ENCODE measurements at places on chromosomes 11 and 22.
A peak's percentile ranks its signal among the peaks of the same experiment; 100 is the strongest.

GRCh38 chr11:95736809-95737208, 52.8 kb downstream of the FAM76B start:
- DNase-seq, result no peak

- no peak for DNase-seq
Measured at GRCh38 chr22:33656808-33657628, 263.3 kb downstream of the LARGE1 start.

- DNase-seq, result no peak
Measured at GRCh38 chr11:87368151-87368550, 330.4 kb downstream of the TMEM135 start.

DNA sequence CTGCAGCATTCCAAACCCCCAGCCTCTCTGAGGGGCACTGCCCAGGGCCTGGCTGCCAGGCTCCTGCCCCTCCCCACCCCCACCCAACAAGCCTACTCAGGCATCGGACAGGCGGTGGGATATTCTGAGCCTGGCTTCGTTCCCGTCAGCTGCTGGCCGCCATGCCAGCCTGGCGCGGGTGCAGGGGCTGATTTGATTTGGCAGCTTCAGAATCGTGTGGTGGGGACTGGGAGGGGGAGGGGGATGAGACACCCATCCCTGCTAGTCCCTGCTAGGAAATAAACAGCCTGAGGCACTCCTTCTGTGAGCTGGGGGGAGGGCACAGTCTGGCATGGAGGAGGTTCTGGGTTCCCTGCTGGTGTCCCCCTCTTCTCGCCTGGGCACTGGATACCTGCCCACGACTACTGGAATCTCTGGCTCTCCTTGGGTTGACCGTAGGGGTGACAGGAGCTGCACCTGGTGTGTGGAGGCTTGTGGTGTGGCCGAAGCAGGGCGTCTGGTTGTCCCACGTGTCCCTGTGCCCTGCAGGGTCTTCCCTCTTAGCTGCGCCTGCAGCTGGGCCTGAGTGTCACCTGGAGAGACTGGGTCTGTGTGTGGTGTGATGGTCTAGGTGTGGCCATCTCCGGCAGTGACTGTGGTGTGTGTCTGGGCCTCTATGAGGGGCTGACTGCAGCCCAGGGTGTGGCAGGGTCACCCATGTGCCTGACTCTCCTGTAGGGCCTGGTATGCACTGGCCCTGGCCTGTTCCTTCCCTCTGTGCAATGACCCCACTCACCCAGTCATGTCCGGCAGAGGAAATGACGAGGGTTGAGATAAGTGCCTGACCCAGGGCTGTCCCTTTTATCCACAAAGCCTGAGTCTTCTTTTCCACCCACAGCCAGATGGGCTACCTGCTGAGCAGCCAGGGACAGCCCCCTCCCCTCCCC, 42.2 kb downstream of the PDE2A start:
- no peak for DNase-seq

DNA sequence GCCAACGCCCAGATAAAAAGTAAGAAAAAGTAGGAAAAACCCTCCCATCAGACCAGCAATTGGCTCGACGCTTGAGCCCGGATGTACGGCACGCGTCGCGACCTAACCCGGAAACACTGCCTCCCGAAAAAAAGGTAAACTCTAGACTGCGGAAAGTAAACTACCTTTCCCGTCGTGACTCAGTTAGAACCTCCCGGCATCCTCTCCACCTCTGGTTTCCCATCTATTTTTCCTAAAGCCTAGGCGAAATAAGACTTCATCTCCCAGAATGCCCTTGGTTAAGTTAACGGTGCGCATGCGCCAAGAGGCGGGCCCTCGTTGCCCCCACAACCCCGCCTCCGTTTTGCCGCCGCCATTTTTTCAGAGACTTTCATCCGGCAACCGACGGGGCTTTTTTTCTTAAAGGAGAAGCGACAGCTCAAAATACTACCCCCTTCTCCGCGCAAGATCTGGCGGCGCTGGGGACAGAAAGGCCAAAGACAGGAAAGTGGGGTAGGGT, 678 bp upstream of the ZFP91 start:
- peak; percentile 99 for DNase-seq

DNA sequence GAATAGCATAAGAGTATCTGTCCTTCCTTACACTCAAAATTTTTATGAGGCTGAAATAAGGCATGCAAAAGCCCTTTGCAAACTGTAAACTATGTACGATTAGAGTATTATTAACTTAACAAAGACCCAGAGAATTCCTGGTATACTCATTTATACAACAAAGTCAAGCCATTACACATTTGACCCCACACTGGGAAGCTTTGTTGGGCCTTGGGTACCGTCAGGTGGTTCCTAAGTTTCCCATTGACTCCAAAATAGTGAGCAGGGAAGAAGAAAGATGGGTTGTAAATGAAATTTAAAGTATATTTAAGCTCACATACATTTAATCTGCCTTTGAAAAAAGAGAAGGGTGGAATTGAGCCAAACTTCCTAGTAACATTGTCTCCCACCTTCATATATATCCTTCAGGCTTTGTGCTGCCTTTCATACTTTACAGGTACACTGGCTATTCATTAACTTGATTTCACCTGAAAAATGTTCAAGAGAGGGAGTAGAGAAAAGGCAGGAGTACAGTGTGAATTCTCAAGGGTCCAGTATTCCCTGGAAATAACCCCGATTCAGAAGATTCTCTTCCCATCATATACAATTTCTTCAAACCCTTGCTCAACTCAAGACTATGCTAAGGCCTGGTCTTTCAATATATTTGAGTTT, 68.6 kb downstream of the SOX6 start:
- no peak for DNase-seq

GRCh38 chr11:132051704-132052103, 681.3 kb downstream of the NTM start:
- DNase-seq, result no peak

- no peak for DNase-seq
Measured at GRCh38 chr22:22978637-22979036, 91.0 kb downstream of the IGLL5 start.

DNA sequence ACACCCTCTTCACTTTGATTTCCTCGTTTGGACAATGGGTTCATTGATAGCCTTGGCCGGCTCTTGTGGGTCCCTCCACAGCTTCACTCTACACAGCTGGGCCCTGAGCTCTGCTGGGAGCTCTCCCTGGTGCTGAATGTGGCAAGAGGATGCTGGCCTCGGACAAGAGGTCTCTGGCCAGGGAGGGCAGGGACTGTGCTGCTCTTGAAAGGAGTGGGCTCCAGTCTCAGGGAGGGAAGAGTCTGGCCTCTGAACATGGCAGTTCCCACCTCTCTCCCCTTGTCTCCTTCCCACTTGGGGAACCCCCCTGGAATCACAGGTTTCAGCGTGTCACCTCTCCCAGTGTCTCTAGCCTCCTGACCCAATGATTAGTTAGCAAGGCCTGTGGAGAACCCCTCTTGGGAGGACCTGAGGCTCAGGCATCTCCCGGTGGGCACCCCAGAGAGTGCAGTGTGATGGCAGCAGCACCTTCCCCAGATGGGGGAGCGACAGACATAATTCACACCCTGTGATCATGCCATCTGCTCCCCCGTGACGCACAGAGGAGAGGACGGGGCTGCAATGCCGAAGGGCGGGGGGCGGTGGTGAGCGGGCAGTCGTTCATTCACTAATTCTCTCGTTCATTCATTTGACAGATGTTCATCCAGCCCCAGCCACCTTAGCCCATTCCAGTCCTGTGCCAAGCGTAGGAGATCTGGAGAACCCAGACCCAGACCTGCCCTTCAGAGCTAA, 2.8 kb upstream of the CABP7 start:
- peak; percentile 79 for DNase-seq

- no peak for DNase-seq
Measured at GRCh38 chr22:48396091-48396784, 1431.4 kb downstream of the BRD1 start.

DNA sequence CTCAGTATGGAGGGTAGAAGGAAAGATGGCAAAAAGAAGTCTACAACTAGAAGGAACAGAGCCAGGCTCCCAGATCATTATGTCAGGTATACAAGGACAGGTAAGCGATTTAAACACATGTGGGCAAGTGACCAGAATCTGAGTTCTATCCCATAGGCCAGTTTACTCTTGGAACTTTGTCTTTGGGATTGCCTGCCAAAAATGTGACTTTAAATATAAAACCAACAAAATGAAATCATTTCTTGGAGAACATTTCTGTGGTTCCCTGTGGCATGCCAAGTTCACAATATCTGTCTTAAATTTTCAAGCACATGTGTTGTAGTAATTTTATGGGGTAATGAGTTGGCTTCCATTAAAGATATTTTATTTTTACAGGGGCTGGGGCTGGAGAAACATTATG, 141.0 kb downstream of the SLC17A6 start:
- peak; percentile 7 for DNase-seq

GRCh38 chr11:65291613-65292012, 23.1 kb upstream of the CDC42EP2 start:
- peak; percentile 82 for DNase-seq

DNA sequence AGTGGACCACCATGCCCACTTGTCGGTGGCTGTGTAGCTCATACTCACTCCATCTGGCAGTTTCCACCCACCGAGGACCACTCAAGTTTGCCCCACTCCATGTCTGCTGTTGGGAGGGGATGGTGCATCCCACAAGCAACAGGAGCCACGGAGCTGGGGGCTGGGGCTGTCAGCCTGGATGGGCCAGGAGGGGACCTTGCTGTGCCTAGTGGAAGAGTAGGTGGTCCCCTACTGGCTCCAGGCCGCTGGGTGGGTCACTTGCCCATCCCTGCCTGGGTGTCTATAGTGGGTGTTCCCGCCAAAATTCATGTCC, 57.0 kb downstream of the SMIM38 start:
- no peak for DNase-seq

GRCh38 chr22:34842630-34843029, 223.3 kb upstream of the ISX start:
- DNase-seq, result no peak

- DNase-seq, result no peak
Measured at GRCh38 chr22:20117633-20118299, 740 bp upstream of the TRMT2A start.

DNA sequence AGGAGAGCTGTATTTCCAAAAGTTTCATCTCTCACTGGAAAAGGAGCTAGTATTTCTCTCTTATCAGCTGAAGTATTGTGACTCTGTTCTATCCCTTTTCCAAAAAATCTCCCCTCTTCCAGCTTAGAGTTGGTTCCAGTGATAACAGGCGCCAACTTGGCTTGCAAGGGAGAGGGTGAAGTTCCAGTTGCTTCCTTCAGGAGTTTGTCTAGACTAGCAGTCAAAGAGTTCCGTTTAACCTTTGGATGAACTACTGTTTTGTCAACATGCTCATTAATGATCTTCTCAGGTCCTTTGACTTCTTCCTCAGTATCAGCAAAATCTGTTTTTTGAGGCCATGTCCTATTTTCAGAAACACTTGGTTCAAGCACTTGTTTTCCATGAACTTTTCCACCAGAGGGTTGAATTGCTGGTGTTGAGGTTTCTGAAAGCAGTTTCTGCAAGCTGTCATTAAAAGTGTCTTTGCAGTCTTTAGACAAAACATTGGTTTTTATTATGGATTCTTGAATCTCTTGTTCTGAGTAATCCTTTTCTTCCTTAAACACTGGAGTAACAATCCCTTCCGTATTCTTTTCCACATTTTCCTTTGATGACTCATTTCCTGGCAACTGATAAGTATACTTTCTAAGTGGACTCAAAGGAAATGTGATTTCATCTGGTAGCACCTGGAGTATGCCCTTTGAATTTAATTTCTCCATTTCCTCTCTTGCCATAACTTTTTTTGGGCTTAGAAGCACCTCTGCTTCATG, 39.7 kb upstream of the CCDC89 start:
- no peak for DNase-seq

DNA sequence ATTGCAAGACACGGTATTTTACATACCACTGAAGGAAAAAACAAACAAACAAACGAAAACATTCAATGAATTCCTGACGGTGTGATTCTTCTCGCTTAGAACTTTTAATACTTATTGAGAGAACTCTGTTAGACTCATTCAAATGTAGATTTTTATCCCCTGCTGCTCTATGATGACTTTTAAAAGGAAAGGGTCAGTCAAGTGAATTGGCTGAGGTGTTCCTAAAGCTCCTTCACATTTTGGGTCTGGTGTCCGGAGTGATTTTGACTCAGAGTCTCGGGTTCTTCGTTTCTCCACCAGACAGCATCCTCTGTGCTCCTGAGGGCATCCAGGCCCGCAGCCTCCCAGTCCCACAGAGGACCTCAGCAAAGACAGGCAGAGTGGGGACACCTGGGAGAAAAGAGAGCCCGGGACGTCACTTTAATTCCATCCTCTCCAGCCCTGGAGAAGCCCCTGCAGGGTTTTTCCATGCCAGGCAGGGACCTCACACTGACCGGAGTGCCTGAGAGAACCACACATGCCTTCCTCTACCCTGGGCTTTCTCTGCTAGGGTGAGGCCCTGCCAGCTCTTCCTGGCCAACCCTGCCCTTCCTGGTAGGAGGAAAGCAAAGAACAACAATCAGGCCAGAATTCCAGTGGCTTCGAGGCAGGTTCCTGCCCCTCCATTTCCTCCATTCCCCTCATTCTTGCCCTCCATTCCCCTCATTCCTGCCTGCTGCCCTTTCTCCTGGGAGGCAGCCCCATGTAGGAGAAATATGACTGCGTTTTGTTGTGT, 1.4 kb upstream of the CSF2RB start:
- DNase-seq, result no peak

GRCh38 chr22:42816336-42816735, 40.7 kb downstream of the ARFGAP3 start:
- no peak for DNase-seq

DNA sequence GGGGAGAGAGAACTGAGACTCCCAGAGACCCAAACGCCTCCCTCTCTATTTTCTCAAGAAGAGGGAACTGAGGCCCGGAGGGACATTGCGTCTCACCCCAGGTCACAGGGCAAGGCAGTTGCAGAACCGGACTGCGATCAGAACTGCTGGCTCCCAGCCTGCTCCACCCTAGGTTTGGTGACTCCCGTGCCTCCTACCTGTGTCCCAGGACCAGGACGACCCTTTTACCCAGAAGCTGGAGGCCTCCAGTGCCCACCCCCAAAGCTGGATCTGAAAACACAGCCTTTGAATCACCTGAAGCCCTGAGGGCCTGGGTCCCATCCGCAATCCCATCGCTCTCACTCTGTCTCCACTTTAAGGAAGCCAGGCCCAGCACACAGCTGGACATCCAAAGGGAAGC, 1.4 kb downstream of the GSTT4 start:
- no peak for DNase-seq

DNA sequence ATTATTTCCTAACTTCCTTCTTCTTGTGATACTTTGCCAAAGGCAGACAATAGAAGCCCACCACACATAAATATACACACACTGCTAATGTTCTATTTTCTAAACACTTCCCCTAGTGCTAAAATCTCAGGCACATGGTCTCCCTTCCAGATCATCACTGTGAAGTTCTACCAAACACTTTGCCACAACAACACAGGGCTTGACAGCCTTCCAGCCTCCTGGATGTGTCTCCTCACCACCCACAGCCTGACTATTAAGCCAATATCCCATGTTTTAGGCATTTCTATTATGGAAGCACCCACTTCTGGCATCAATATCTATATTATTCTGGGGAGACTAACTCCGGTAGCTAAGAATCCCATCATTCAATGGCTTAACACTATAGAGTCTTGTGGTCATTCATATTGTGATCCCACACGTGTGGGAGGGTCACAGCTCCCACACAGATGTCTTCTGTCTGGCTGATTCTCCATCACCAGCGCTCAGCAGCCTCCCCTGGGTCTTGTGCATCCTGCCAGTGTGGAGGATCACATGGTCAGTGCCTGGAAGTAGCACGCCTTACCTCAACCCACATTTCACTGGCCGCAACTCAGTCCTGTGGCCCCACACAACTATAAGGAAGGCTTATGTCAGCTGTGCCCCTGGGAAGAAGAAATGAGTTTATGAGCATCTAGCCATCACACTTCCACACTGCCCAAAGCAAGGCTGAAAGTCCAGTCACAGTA, 29.0 kb downstream of the SPATA19 start:
- DNase-seq, result no peak

Data from umbilical cord (tissue), 2 donors.